ENCODE measurements at places on chromosomes 16 and 17.

- DNase-seq = no peak
These were observed 9.6 kb downstream of the EMC6 start for GRCh38 chr17:3678095-3678820.

- DNase-seq = no peak
These were observed 81.1 kb upstream of the DNAH17 start for GRCh38 chr17:78658281-78658785.

DNA sequence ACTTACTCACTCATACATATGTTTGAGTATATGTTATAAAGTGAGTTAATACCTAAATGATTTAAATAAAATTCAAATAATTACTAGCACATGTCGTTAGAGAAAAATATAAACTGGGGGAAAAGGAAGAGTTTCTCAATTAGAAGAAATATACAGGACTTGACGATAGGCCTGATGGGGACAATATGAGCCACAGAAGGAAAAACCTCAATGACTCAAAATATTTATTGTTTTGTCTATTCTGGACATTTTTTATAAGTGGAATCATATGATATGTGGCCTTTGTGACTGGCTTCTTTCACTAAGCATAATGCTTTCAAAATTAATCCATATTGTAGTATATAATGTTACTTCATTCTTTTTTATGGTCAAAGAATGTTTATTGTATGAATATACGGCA is 339.2 kb upstream of the PMFBP1 start:
- no peak for DNase-seq

GRCh38 chr16:56108724-56109123 is 82.6 kb upstream of the GNAO1 start:
- no peak for DNase-seq

DNA sequence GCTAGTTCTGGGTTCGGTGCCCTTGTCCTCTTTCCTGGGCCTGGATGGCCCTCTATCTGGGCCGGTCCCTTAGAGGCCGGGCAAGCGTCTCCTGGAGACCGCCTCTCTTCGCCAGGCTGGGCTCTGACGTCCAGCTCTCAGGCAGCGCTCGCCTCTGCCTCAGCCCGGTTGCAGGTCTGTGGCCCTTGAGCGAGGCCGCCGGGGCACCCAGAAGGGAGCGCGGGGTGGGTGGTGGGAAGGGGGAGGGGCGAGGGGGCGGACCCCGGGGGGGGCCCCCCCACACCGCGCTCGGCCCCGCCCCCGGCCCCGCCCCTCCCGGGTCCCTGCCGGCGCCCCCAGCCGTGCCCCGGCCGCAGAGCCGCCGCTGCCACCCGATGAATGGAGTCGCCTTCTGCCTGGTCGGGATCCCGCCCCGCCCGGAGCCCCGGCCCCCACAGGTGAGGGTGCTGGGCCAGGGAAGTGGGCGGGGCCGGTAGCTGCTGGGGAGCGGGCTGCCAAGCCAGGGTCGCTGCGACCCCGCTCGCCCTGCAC is at the start of gene ARHGAP23:
TSS of gene ARHGAP23 (plus strand) at position 353 of the 531 bp plus-strand sequence. CDS start at position 375, 22 bp downstream.
- DNase-seq = no peak

DNA sequence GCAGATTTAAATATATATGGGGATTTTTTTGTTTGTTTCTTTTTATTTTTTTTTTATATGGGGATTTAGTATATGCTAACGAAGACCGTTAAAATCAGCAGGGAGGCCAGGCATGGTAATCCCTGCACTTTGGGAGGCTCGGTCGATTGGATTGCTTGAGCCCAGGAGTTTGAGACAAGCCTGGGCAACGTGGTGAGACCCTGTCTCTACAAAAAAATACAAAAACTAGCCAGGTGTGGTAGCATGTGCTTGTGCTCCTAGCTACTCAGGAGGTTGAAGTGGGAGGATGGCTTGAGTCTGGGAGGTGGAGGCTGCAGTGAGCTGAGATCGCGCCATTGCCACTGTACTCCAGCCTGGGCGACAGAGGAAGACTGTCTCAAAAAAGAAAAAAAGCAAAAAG is 22.3 kb upstream of the MEIOC start:
- DNase-seq = no peak

DNA sequence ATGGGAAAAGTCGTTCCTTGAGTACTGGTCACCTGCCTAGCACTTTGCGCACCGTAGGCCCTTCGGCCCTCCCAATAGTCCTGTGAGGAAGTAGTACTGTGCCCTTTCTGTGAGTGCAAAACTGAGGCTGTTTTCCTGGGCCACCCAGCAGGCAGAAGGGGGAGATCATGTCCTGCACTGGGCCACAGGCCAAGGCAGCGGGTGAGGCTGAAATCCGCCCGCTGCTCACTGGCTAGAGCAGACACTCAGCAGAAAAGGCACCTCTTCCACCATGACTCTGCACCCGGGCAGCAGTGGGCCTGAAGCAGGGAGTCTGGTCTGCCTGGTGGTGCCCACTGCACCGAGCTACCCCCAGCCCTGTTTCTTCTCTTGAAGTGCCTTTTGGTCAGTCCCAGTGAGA is 20.2 kb downstream of the METTL22 start:
- no peak for DNase-seq

GRCh38 chr17:69078864-69079263 is 18.1 kb upstream of the ABCA9 start:
- no peak for DNase-seq

DNA sequence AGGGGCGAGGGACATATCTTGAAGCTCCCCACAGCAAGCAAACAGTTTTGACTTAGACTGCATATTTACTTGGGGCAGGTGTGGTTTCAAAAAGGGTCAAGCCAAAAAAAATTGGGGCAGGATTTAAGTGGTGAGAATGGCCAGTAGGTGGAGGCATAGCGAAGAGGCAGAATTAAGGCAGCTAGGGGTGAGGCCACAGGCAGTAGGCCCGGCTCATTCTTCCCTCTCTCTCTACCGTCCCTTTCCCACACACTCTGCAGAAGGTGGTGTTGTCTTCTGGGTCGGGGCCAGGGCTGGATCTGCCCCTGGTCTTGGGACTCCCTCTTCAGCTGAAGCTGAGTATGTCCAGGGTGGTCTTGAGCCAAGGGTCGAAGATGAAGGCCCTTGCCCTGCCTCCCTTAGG is 2.6 kb downstream of the SHBG start:
- DNase-seq = no peak

DNA sequence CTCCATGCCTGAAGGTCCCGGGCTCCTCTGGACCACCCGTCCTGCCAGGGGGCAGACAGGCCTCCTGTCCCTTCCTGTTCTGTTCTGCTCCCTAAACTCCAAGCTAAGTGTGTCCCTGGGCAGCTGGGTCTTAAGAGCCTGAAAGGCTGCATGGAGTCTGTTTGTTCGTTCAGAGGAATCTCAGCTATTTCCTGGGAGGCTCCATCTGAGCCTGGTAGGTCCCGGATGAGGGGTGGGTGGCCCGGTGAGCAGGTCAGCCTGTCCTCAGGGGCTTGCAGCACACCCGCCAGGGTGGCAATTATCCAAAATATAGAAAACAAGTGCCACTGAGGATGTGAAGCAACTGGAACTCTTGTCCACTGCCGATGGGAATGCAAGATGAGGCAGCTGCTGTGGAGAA is 12.6 kb downstream of the ACTG1 start:
- no peak for DNase-seq

DNA sequence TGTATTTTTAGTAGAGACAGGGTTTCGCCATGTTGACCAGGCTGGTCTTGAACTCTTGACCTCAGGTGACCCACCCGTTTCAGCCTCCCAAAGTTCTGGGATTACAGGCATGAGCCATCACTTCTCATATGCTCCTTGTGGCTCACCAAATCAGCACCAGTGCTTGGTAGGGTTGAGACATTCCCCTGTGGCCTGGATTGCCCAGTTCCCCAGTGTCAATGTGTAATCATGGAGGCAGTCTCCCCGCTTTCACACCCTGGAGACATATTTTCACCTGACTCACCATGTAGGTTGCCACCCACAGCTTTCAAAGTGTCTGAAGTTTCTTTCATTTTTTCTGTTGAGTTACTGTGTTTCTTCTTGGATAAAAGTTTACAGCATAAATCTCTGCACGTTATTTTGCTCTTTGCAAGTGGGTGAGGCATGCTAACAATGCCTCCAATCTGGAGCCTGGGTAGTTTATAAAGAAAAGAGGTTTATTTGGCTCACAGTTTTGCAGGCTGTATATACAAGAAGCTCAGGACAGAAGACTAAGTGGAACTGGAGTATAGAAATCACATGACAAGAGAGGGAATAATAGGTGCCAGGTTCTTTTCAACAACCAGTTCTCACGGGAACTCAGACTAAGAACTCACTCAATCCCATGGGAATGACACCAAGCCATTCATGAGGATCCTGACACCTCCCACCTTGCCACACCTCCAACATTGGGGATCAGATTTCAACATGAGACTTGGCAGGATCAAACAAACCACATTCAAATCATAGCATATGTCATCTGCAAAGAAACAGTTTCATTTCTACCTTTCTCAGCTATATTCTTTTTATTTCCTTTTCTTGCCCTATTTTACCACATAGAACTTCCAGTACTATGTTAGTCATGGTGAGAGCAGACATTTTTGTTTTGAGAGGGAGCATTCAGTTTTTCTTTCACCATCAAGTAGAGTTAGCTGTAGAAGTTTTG is 113.2 kb downstream of the PHKB start:
- DNase-seq = peak; percentile 14

DNA sequence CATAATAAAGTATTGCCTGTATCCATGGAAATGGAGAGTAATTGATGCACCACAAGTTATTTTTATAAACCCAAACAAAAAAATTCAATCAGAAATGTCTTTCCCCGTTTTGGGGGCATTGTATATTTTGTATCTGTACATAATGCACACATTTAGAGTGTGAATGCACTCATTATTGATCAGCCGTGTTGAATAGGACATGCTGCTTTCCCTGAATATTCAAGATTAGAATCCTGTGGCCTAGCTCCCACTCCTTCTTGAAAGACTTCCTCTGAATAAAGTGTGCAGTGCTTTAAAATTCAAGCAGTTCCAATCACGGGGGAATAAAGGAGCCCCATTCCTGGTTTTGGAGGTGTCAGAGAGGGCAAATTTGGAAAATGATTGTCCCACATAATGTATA is 103.8 kb upstream of the TOX3 start:
- no peak for DNase-seq

DNA sequence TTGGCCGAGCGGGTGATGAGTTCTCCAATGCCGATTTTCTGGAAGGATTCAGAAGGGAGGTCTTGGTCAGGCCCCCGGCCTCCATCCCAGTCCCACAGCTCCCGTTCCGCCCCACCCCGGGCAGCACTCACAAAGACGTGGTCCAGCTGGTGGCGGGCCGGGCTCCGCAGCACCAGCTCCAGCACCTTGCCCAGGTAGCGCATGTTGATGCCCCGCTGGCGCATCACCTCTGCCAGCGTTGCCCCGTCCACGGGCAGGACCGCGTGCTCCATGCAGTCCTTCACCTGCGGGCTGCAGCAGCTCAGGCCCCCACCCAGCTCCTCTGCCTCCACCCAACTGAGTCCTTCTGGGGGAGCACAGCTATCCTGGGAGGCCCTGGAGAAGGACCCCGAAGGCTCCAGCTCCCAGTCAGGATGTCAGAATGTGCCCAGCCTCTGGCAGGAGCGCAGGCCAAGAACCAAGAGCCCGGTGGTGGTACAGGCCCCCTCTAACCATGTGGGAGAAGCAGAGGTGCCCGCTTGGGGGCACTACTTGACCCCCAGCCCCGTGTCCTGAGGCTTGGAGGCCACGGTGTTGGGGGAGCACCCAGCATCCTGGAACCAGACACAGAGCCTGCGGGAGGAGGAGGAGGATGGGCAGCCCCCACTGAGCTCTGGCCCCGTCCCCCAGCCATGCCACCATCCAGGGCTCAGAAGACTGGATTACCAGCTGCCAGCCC is 16.2 kb downstream of the CLUH start:
- DNase-seq = no peak

DNA sequence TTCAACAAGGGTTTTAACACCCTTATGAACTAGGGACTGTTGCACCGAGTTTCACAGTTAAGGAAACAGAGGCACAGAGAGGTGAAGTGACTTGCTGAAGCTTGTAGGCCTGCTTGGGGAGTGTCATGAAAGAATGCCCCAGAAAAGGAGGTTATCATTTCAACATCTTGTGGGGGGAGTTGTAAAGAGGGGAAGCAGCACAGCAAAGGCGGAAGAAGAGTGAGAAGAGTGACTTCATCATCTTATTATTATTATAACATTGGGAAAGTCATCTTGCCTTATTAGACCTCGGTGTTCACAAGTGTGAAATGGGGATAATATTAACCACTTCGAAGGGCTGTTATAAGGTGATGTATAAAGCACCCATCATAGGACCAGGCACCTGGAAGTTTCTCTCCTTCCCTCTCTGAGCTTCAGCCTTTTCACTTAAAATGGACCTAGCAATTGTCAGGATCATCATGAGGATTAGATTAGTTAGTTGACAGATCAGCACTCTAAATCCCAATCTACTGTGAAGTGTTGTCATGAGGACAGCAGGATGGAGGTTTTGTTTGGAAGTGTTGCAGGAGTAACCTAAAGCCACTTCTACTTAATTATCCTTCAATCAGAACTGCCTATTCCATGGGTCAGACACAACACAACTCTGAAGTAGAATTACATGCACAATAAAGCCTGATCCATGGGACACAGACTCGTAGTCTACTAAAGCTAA is 2.3 kb downstream of the CCL4 start:
- DNase-seq = no peak

- no peak for DNase-seq
These were observed 3.4 kb downstream of the TBX6 start for GRCh38 chr16:30088237-30088831.

- no peak for DNase-seq
These were observed 58.3 kb downstream of the B9D1 start for GRCh38 chr17:19304209-19304608.

DNA sequence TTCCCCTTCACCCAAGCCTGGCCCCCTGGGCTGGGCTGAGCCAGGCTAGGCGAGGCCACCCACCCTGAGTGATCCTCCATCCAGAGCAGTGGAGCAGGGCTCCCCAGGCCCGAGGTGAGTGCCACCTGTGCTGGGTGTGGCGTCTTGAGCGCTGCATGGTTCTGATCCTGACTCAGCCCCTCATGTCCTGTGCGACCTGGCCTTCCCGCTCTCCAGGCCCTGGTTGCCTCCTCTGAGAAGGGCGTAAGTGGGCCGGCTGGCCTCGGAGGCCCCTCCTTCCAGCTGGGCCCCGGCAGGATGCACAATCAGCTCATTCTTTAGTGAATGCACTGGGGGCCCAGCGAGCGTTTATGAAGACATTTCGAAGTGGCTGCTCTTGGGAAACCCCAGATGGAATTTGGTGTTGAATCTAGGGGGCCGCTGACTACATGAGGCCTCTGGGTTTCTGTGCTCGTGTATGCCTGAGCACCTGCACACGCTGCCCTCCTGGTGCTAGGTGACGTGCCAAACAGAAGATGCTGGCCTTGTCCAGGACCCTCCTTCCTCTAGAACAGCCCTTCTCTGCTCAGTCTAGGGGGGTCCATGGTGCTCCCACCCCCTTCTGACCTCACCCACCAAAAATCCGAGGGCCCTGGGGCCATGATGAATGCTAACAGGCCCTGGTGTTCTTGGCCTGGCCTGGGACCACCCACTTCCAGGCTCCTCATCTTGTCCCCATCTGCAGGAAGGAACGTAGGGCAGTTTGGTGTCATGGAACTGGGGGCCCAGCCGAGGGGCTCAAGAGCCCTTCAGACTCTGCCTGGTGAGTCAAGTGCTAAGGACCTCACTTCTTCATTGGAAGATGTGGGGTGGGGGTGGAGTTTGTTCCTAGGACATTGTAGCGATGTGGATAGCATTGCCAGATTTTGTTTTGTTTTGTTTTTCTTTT is 3.6 kb upstream of the TMEM92 start:
- DNase-seq = no peak

Measured in GM18507 (cell line).